Hepatocyte (in vitro differentiated cells): ENCODE measurements at places on chromosomes 5 and 9. TPM values are rescaled to one million over a fixed set of nuclear protein-coding genes. Genes with fewer than 3 reads are reported as not detected.

The KIF4B gene
- total RNA-seq: 0.10 TPM in 1 of 2 replicates, not detected in the other

The SHROOM1 gene
- total RNA-seq: 8.5 and 10.0 TPM in 2 replicates

The GMCL2 gene
- total RNA-seq: not detected in 2 replicates

The SLC45A2 gene
- 1.4 TPM in 1 of 2 replicates, not detected in the other for total RNA-seq

The OTP gene
- not detected in 2 replicates for total RNA-seq

The CDK7 gene
- total RNA-seq: 36.4 and 50.9 TPM in 2 replicates

The C5orf52 gene
- not detected in 2 replicates for total RNA-seq
